ENCODE measurements at places on chromosomes 1 and 21.

DNA sequence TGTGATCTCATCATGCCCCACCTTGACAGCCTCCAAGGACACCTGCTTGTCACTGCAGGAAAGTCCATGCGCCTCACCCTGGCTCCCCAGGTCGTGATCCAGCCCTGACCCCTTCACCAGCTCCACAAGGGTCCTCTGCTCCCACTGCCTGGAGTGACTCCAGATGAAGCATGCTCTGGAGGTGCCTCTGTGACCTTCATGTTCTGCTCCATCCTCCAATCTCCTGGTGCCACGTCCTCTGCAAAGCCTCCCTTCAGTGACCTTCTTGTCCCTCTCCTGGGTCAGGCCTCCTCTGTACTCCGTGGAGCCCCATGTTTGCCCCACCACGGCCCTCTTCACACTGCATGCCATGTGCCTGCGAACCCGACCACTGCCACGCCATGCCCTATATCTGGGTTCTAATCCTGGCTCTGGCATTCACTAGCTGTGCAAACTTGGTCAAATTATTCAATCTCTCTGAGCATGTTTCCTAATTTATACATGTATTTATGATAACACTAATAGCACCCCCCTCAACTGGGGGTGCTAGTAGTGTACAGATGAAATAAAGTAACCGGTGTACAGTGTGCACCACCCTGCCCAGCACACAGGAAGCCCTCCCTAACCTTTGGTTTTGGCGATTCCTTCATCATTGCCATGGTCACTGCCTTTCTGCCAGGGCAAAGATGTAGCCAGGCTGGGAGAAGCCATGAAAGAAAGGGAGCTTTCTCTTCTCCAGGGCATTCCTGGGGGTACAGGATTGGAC, 77.4 kb downstream of the STUM start:
- no peak for DNase-seq

DNA sequence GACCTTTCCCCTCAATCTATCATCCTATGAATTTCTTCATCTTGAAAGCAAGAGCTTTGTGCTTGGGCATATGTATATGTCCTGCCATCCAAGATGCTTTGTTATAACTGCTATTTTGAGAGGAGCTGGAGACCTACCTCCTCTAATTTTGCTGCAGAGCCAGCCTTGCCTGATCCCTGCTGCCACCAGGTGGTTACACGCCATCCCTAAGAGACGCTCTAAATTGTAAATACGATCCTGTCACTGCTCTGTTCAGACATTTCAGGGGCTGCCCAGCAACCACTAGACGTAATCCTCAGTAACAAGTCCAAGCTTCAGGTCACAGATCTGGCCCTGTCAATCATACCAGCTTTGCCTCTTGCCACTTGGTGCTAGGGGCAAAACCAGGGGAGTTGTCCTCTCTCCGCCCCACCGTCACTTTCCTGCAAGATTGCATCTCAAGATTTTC, 32.9 kb downstream of the GPA33 start:
- no peak for DNase-seq

GRCh38 chr1:160963521-160963920, 8.9 kb upstream of the ITLN2 start:
- no peak for DNase-seq

DNA sequence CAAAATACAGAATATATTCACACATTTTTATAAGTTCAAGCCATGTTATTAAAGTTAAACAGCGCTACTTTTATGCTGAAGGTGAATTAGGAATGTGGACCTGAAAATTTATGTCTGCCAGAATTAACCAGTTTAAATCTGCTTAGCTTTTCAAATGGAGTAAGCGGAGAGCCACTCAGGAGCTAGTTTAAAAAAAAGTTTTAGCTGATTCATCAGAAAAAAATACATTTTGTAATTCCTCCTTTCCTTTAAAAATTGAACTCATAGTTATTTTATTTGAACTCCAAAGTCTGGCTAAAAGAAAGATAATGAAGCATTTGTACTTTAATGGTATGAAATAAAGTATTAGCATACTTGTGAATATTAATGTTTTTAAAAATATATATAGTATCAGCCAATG, 21.2 kb downstream of the C21orf91 start:
- no peak for DNase-seq

DNA sequence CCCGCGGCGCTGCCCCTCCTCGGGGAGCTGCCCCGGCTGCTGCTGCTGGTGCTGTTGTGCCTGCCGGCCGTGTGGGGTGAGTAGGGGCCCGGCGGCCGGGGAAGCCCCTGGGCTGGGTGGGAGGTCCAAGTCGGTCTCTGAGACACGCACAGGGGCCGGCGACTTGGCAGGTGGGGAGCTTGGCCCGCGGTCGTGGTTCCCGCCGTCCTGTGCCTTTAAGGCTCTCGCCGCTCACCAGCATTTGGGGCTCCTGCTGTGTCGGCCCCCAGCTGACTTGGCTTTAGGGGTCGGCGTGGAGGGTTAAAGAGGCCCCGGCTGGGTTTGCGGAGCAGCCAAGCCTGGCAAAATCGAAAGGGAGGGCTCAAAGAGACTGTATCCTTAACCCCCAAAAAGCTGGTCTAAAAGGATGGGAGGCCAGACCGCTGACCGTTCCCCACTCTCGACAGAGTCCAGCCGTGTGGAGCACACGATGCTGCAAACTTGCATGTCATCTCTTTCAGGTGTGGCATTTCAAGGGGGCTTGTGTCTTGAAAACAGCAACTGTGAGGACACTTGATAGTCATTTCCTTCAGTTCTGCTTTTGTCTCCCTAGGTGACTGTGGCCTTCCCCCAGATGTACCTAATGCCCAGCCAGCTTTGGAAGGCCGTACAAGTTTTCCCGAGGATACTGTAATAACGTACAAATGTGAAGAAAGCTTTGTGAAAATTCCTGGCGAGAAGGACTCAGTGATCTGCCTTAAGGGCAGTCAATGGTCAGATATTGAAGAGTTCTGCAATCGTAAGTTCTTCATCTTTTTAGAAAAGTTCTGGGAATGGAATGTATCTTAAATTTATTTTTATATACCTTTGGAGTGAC, 540 bp downstream of the CD55 start:
- DNase-seq = no peak

DNA sequence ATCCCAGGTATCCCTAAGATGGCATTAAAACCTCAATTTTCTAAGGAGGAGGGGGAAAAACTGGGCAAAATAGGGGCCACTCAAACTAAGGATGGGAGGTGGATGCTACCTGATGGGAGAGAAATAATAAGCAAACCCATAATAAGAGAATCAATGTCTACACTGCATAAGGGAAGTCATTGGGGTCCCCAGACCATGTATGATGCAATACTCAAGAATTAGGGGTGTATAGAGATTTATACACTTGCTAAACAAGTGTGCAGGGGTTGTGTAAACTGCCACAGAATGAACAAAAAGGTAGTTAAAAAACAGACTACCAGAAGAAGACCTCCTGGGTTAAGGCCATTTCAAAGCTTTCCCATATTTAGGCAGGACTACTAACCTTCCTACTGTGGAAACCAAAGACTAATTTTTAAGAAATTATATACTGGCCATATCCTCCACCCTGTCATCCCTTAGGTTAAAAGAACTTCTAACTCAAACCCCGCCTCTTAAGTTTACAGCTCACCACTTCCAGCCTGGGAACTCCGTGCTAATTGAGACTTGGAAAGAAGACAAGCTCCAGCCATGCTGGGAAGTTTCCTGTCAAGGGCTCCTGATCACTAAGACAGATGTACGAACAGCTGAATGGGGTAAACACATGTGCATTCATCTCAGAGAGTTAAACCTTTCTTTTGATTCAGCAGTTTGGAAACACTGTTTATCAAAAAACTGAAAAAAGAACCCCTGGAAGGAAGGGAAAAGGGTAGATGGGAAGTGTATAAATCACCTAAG, 64.4 kb upstream of the TLR5 start:
- DNase-seq = no peak

GRCh38 chr1:230568008-230568407, 74.3 kb upstream of the COG2 start:
- peak; percentile 3 for DNase-seq

DNA sequence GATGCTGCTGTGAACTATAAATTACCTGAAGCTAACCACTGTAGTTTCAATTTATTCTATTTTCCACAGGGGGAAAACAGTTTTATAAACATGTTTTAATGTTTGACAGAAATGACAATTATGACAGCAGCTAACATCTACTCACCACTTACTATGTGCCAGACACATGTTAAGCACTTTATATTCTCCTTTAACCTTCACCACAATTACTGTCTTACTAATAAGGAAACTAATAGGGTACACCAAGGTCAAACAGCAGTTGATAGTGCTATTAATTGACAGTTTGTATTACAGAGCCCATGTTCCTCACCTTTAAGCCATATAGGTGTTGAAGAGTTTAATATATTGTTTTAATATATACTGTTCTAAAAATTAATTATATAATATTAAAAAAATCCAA, 146.4 kb downstream of the EVI5 start:
- no peak for DNase-seq

Data from AG09309 (cell line).